ENCODE measurements at places on chromosomes 16 and 17. TPM values are rescaled to one million over a fixed set of nuclear protein-coding genes. Genes with fewer than 3 reads are reported as not detected.
A peak's percentile ranks its signal among the peaks of the same experiment; 100 is the strongest.

TBC1D3 gene
- not detected for polyA plus RNA-seq

GRCh38 chr17:68603027-68603426 is 1.9 kb upstream of the FAM20A start:
- DNase-seq, result no peak

DNA sequence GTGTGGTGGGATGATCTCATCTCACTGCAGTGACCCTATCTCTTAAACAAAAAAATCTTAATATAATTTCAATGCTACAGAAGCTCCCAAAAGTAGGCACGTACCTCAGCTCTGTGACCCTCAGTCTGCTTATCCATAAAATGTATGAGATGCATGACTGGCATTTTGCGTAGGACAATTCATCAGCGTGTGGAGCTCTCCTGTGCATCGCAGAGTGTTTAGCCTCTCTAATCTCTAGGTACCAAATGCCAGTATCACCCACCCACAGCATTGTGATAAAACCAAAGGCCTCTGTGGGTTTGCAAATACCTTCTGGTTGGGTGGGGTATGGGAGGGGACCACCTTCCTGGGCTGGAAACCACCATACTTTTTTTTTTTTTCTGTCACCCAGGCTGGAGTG is 19.0 kb upstream of the TUBG2 start:
- DNase-seq, result no peak

GRCh38 chr16:81231014-81231413 is 7.5 kb upstream of the BCO1 start:
- no peak for DNase-seq

BCAS3 gene
- 16.1 TPM for polyA plus RNA-seq

ARL5C gene
- not detected for polyA plus RNA-seq

- no peak for DNase-seq
Measured at GRCh38 chr17:21228845-21229244, 14.9 kb upstream of the TMEM11 start.

GRCh38 chr16:369866-370436 is 387 bp downstream of the MRPL28 start:
- no peak for DNase-seq

DNA sequence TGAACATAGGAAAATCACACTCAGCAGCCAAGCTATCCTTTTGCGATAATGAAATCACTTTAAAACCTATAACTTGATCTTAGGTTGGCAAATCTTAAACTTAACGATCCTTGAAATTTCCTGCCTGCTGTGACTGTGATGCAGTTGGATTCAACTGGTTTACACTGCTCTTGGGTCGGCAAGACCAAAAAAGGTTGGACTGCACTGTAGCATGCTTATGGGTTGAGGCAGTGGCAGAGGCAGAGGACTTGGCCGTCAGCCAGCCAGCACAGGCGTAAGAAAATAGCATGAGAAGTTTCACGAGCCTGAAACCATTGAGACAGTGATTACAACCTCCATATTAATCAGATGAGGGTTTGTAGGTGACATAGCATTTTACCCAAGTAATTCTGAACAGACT is 21.4 kb downstream of the WSB1 start:
- peak; percentile 54 for DNase-seq

- DNase-seq, result no peak
Measured at GRCh38 chr17:33948309-33948708, 306.8 kb upstream of the CCL2 start.

- DNase-seq, result no peak
Measured at GRCh38 chr16:84947996-84948850, 63.1 kb downstream of the ZDHHC7 start.

GRCh38 chr17:79811011-79811867 is 14.4 kb upstream of the CBX8 start:
- no peak for DNase-seq

- no peak for DNase-seq
Measured at GRCh38 chr17:30002088-30002487, 60.7 kb downstream of the EFCAB5 start.

- no peak for DNase-seq
Measured at GRCh38 chr16:52557236-52557635, 10.3 kb upstream of the TOX3 start.

DNA sequence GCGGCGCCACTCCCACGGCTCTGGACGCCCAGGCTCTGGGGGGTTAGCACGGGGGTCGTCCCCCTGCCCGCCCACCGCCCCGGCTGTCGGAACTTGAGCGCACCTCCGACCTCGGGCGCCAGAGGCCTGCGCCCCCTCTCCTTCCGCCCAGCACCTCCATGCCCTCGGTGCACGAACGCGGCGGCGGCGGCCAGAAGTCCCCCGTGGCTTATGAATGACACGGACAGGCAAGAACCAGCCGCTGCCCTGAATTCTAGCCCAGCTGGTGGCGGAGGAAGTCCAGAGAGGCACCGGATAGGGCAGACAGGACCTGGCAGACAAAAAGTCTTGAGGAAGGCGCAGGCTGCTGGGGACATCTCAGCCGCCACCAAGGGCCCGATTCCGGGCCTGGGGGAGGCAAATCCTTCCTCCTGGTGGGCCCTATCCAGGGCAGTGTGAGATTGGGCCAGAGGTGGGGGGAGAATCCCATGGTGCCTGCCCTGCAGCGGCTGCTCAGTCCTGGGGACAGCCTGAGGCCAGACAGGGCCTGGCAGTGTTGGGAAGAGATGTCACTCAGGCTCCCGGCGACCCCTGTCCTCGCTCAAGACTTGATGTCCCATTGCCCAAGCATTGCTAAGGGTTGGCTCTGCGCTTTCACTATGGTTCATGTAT is 897 bp upstream of the CYGB start:
- no peak for DNase-seq

DNA sequence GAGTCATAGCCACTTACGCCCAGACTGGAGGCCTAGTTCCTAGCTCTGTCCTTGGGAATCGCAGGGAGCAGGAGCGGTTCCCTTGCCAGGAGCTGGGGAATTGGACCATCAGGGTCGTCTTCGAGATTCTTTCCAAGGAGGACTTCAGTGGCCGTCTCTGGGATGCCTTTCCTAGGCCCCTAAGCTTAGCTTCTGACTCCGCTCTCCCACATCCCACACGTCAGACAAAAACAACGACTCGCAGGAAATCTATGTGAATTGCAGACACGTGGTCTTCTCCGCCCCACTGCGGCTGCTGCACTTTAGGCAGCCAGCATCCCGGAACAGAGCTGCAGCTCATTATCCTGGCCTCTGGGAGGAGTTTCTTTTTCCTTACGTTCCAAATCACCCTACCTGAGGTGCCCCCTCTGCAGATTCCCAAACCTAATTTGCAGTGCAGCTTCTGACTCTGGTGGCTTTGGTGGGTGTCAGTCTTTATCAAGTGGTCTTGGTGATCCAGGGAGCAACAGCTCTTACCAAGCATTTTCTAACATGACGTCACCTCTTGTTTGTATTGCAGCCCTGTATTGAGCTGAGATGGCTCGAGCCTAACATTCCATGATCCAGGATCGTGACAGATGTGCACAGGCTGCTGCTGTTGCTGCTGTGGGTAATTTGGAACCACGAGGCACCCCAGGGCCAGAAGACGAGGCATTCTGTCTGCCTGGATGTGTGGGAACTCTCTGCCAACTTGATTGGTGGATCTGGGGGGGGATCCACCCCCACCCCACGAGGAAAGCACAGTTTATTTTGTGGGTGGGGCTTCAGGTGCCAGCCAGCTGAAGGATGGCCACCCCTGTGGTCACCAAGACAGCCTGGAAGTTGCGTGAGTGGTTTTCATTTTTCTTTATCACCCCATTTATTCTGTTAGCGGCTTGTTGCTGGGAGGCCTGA is 1.1 kb downstream of the KATNB1 start:
- peak; percentile 35 for DNase-seq

SDR42E2 gene
- not detected for polyA plus RNA-seq

DNA sequence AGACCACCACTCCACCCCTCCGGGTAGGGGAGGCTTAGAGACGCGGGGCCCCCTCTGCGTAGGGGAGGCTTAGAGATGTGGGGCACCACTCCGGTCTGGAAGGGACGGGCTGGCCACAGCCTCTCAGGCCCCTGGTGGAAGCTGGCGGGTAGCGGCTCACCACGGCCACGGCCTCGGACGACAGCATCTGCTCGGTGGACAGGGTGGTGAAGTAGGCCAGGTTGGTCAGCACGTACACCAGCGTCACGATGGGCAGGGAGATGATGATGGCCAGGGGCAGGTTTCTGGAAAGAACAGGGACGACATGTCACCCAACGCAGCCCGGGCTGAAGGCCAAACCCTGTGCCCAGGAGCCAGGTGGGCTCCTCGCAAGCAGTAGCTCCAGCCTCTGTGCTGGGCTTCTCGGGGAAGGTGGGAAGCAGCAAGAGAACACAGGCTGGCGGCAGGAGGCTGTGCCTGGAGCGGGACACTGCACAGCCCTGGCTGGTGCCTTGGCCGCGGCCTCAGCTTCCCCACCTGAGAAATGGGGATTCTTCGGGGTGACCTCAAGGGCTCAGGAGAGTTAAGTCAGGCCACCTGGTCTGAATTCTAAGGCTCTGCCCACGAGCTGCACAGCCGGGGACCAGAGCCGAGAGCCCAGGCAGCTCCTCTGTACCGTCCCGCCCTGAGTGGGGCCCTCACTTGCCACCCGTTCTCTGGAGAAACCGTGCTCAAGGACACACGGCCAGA is 29.6 kb downstream of the SLC7A5 start:
- no peak for DNase-seq

DNA sequence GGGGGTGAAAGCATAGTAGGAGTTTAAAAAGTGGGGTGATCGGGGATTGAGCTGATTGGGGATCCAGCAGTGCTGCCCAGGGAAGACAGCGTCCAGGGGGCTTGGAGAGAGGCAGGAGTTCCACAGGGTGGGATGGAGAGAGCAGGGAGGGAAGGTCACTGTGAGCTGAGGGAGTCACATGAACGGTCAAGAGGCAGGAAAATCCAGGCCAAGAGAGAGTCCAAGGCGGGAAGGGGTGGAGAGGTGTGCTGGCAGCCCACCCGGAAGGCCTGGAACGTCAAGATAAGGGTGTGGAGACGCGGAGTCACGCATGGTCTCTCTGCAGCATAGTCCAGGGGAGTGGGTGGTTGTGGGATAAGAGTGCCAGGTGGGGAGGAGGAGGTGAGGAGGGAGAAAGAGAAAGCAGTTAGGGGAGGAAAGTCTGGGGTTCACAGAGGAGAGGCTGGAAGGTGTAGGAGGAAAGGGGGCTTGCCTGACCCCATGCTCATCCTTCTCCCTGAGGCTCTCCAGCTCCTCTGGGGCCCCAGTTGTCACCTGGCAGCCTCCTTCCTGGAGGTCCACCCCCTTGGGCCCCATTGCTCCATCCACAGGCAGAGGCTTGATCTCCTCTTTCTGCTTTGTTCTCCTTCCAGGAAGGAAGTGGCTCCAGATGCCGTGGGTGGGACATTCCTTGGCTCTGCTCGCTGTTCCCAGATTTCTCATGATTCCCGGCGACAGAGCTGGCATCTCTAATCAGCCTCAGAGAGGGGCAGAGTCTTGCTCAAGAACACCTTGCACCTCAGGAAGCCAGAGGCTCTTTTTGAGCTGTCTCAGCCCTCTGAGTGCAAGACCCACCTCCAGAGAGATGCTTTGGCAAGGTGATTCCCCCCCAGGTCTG is 28.7 kb downstream of the CCR7 start:
- no peak for DNase-seq

GRCh38 chr17:78917451-78918275 is 7.5 kb downstream of the TIMP2 start:
- DNase-seq, result no peak

- no peak for DNase-seq
Measured at GRCh38 chr16:53216798-53217197, 162.0 kb downstream of the CHD9 start.

GRCh38 chr17:8502126-8502525 is 66.4 kb downstream of the NDEL1 start:
- no peak for DNase-seq

DNA sequence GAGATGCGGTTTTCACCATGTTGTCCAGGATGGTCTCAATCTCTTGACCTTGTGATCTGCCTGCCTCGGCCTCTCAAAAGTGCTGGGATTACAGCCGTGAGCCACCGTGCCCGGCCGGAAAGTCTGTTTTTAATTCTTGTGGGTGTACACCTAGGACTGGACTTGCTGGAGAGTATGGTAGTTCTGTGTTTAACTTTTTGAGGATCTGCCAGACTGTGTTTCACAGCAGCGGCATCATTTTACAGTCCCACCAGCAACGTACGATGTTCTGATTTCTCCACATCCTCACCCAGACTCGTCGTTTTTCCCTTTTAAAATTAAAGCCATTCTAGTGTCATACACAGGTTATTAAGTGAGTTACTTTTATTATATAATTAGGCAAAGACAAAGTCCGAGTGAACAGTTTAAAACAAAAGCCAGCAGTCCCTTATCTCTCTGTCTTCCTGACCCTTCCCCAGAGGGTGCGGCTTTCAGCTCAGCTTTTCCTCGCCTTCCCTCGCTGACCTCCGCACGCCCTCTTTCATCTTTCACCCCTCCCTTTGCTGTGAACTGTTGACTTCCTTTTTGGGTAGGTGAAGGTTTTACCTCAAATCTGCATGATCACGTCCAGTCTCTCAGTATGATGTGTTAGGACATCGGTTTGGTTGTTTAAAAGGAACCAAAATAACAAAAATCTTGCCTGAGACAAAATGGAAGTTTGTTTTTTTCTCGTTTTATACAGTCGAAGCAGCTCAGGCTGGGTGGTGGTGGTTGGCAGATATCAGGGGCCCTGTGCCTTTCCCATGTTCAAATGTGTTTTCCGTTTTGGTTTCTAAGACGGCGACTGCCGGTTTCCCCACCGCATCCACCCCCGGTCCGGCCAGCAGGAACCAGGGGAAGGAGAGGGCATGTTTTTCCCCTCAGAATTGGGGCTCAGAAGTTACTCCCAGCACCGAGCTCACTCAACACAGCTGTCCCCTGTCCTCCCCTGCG is 18.0 kb downstream of the FAM234A start:
- no peak for DNase-seq

NLRP1 gene
- 29.3 TPM for polyA plus RNA-seq

GRCh38 chr17:48593840-48594537 is 410 bp upstream of the HOXB5 start:
- DNase-seq, result no peak

- DNase-seq, result no peak
Measured at GRCh38 chr17:77126519-77126918, 14.2 kb upstream of the SEC14L1 start.

- DNase-seq, result no peak
Measured at GRCh38 chr17:40822132-40822812, at the start of gene KRT10. KRT10 (minus strand) TSS chr17:40822614; CDS start chr17:40822585, 29 bp downstream.

GRCh38 chr17:83179374-83179773 is 100.0 kb downstream of the METRNL start:
- no peak for DNase-seq

GAST gene
- polyA plus RNA-seq, result not detected

NME1 gene
- 178 TPM for polyA plus RNA-seq

PRSS53 gene
- 1.8 TPM for polyA plus RNA-seq

GRCh38 chr17:19978805-19979211 is 1.2 kb upstream of the AKAP10 start:
- no peak for DNase-seq

GRCh38 chr16:89096768-89097391 is 3.2 kb downstream of the ACSF3 start:
- DNase-seq, result no peak

DNA sequence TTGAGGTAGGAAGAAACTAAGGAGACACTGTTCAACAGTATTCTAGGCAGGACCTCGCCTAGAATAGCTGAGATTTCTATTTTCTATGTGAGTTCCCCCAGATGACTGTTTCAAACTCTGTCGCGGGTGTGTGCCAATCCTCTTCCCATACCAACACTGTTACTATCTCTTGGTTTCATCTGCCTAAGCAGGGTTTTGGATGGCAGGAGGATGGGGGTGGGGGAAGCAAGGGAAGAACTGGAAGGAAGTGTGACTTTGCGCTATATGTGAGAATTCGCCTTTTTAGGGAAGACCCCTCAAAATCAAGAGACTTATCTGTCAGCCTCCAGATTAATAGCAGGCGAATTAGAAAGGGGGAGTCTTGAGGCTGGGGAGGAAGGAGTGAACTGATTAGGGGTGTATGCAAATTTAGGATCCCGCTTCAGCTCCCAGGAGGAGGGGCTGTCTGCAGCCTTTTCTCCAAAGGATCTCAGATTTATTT is 521 bp upstream of the G6PC3 start:
- DNase-seq, result no peak

GRCh38 chr17:2232244-2232638 is 71.3 kb downstream of the SMG6 start:
- DNase-seq, result peak; percentile 84

Data from BJ (cell line).